ENCODE measurements at places on chromosomes 3 and 15.

GRCh38 chr15:43184407-43185124, 637 bp upstream of the CCNDBP1 start:
- DNase-seq, result no peak

GRCh38 chr3:184827572-184827971, 15.6 kb downstream of the VPS8 start:
- DNase-seq, result no peak

- DNase-seq, result peak; percentile 30
Observed at GRCh38 chr3:154684021-154684420, 254.0 kb upstream of the GPR149 start.

- no peak for DNase-seq
Observed at GRCh38 chr15:68909601-68910100, 20.7 kb upstream of the SPESP1 start.

DNA sequence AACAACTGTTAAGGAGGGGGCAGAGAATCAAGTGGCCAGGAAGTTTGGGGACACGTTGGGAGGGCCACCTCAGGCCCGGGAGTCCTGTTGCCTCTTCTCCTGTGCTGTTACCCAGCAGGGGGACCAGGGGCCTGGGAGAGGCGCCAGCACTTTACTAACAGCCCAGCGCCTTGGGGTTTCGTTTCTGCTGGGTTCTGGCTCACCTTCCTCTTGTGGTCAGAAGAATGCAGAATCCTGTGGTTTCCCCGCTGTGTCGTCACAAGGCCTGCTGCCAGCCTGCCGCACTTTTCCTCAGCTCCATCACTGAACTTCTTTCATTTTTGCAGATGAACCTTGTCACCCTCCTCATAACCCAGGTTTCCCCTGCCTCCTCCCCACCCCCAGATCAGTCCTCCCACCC, 67.7 kb downstream of the SLC30A4 start:
- peak; percentile 82 for DNase-seq

All from GM12865 (cell line).